Small intestine (tissue), 16 donors: ENCODE measurements at places on chromosomes 3 and 15. TPM values are rescaled to one million over a fixed set of nuclear protein-coding genes. Genes with fewer than 3 reads are reported as not detected.
A peak's percentile ranks its signal among the peaks of the same experiment; 100 is the strongest.

DNA sequence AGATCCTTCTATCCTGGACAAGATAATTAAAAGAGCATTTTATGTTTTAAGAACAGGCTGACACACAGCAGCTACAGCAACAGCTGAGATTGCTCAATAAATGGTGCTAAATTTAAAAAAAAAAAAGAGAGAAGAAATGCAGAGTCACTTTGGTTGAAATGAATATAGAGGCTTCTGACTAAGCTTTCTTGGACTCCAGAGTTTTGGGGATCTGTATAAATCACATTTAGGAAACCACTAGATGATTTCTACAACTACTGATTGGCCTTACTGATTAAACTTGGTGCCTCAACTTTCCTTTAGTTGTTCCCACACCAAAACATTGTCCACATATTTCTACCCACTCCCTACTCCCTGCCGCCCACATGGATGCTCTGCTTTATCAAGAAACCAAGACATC is 132.9 kb upstream of the ZBTB20 start:
- DNase-seq: no peak

DNA sequence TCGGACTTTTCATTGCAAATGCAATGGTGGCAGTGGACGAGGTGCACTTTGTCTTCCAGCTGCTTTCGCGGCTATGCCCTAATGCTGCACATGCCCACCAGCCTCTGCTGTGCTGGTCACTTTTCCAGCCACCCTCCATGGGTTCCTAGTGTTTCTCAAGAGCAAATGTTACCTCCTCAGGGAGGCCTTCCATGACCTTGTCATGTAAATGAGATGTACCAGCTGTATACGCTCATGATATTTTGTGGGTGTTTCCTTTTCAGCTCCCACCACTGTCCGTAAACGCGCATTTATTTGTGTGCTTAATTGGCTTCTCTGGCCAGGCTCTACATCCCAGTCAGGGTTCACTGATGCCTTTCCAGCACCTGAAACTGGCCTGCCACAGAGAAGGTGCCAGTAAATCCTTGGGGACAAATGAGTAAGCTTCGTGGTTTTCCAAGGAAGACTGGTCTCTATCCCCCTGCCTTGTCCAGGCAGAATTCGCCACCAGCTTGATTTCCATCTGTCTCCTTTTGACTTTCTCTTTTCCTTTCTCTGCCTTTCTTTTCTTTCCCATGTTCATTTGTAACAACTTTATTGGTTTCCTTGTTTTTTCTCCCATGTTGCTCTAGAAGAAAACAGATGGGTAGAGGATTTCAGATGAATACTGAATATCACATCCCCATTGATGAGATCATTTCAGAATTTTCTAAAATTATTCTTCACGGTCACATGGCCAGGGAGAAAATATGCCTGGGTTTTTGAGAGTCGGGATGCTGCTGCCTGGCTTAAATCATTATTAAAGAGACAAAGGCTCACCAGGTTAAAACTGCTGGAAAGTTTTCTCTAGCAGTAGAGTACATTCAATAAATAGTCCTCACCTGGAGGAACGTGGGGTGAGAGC is 82.5 kb downstream of the CHST2 start:
- DNase-seq: no peak

Gene CD96
- 3.8 TPM for polyA plus RNA-seq

Gene UBR1
- polyA plus RNA-seq: 17.7 TPM

DNA sequence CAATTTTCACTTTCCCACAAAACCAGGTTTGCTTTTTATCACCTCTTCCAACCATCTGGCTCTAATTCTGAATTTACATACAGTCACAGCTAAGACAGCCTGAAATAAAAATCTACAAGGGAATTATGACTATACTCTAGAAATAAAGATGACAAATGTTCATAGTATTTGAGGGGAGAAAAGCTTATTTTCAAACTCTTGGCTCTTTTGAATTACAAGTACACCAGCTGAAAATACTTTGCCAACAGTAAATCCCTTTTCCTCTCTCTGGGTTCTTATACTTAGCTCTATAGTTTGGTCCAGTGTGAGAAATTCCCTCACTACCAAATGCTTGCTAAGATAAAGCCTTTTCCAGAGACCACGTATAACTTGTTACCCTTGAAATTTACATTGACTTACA is 1037.9 kb downstream of the ROBO1 start:
- DNase-seq: no peak

Gene ELL3
- 27.9 TPM for polyA plus RNA-seq

- peak; percentile 1 for DNase-seq
Observed at GRCh38 chr3:95923496-95924210, 890.7 kb upstream of the EPHA6 start.

Gene TRAIP
- 1.4 TPM for polyA plus RNA-seq

- DNase-seq: no peak
Observed at GRCh38 chr3:67599821-67600220, 54.6 kb downstream of the SUCLG2 start.

- DNase-seq: no peak
Observed at GRCh38 chr3:135449046-135449445, 516.5 kb upstream of the PPP2R3A start.

DNA sequence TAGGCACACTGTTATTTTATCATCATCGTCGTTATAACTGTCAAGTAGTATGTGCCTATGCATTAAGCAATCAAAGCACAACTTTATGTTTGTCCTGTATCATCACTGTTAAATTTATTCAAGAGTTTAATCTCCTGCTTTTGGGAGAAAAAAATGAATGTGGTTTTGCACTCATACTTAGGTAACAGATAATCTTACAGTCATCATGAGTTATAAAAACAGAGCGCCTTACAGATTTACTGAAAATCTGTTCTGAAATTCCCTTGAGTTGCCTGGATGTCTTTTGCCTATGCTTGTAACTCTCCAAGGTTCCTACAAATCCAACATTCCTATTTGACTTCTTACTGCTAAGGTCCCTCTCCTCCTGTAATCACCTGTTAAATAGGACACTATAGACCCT is 307.3 kb downstream of the ZIC4 start:
- DNase-seq: no peak

DNA sequence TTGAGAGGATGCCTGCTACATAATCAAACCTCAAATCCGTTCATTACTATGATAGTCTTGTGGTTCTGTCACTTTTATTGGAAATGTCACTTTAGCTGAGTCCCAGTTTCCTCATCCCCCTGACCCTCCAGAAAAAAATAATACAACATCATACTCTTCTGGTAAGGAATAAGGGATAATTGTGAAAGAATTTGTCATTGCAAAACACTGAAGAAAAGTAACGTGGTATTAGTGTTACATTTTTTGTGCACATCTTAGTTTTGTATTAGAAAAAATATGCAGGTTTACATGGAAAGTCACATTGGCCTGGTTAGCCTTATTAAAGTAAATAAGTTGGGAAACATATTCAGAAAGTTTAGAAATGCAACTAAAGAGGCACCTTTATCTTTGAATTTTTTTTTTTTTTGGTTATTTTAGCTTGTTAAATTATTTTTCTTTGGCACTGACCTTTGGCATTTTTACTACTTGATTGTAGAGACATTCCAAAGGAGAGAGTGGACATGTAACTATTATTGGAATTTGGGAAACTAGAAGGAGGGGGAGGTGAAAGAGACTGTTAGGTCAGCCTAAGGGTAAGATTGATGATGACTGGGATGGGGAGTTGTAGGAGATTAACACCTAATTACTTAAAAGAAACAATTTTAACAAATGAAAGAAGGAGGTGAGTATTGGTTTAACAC is 462.2 kb upstream of the RARB start:
- DNase-seq: no peak

- DNase-seq: no peak
Observed at GRCh38 chr3:114892131-114892879, 254.8 kb downstream of the ZBTB20 start.

DNA sequence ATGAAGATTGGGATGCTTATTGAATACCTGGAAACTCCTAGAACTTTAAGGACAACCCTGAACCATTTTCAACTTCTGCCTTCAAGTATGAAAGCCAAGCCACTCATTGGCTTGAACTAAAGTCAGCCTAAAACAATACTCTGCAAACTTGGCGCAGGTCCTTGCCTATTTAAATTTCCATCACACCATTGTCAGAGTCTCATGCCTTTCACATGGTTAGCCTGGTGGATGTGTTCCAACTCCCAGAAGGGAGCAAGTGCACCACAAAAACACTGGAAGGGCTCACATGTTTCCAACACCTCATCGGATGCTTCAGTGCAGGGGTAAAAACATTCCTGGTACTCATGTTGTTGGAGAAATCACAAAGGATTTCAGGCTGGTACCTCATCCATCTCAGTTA is 511.6 kb upstream of the MDFIC2 start:
- DNase-seq: no peak

DNA sequence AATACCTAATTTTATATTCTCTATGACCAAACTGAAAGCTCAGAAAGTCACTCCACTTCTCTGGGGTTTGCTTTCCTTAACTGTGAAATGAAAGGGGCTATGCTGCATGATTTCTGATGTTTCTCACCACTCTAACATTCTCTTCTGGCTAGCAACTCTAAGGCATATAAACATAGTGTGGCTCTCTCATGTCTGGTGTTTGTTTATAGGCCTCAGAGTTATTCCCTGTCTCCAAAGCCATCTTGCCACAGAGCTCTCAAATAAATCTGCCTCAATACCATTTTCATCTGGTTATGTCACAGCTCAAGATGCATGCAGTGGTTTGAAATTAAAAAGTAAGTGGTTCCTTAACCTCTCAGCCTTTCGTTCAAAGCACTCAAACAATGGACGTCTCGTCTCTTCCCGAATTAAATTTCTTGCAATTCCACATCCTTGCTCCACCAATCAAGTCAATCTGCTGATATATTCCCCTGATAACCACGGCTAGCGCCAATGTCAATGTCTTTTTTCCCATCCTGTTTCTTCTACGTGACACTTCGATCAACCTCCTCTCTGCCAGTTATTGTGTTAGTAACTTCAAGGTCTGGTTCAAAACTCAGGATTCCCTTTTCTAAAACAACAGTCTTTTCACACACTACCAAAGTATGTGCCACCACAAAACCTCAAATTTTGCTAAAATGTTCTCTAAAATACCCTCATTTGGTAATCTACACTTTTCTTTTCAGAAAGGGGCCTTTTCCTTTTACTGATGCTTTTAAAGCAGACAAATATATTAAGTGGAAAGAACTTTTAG is 16.0 kb downstream of the TOMM70 start:
- no peak for DNase-seq

DNA sequence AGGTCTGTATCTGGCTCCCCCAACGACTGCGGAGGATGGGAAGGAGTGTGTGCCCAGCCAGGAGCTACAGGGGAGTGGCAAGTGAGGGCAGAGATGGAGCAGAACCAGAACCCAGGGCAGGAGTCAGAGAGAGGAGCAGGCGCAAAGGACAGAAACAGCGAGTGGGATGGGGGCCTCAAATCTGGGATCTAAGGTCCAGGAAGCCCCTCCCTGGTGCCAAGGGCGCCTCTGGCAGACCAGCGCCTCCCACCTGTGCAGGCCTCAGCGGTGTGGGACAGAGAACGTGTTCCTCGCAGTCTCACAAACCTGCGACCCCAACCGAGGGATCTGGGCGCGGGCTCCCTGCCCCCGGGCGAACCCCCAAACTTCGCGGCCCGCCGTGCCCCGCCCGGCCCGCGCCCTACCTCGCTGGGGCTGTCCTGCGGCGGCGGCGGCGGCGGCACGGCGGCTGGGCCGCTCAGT is 301 bp downstream of the PCBP4 start:
- no peak for DNase-seq

DNA sequence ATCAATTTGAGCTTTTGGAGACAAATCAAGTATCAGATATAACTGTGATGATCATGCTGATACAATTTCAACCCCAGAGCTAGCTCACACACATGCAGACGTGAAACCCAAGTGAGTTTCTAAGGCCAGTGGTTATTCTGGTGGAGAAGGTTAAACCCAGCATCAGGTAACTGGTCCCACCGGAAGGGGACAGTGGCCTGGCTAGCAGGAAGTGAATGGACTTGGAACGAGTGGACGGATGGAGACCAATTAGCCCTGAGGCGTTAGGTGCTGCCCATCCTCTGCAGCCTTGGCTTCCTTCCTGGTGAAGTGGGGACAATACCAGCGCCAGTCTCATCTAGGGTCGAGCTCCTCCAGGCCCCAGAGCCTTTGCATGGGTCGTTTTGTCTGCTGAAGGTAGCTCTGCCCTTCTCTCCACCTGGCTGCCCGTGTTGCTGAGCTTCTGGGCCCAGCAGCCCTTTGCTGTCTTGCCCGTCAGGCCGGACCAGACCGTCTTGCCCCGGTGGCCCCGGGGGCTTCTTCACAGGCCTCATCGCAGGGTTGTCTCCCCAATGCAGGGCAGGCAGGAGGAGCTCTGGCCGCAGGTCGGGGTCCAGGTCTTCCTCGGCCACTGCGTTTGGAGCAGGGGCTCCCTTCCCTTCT is 915 bp upstream of the KCTD6 start:
- no peak for DNase-seq

Gene GP9
- 0.06 TPM for polyA plus RNA-seq

Gene ENTPD3
- polyA plus RNA-seq: not detected

GRCh38 chr3:77536038-77536775 is 496.3 kb downstream of the ROBO2 start:
- DNase-seq: no peak

- no peak for DNase-seq
Observed at GRCh38 chr3:61638741-61639140, 77.4 kb downstream of the PTPRG start.

DNA sequence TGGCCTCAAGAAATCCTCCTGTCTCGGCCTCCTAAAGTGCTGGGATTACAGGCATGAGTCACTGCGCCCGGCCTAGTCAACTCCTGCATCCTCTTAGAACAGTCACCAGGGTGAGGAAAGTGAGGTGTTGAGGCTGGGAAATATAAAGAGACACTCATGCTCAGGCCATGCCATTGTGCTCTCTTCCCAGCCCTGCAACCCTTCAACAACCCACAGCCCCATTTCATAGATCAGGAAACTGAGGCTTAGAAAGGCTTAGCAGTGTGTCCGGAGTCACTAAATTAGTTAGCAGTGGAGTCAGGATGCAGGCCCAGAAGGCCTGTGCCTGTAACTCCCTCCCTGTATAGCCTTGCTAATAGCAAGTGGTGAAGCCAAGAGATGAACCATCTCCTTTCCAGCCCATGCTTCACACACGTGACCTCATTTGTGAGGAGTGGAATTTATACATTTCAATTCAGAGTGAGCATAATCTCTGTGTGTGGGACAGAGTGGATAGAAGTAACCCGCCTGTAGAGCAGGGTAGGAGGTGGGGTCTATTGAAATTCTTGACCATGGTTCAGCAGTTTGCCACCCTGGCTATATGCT is 51.7 kb upstream of the USP3 start:
- DNase-seq: no peak

DNA sequence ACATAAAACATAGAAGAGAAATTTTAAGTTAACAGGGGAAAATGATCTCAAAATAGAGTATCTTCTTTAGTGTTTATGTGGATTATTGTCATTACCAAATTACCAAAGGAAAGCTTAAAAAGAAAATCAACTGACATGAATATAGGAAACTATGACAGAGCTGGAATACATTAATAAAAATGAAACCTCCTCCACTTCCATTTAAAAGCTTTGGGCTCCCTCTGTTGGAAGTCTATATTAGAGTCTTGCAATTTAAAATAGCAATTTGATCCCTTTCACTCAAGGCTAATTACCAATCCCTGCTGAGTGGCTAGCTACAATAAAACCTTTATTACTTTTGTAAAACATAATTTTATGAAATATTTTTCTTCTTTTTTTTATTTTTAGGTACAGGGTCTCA is 61.4 kb upstream of the IMPG2 start:
- DNase-seq: peak; percentile 41

- peak; percentile 67 for DNase-seq
Observed at GRCh38 chr15:74725225-74725774, at the start of gene CYP1A1. CYP1A1 (minus strand) TSS chr15:74725528; CDS start chr15:74723097, 2,431 bp downstream.

Gene EOGT
- polyA plus RNA-seq: 7.8 TPM

Gene SPTBN5
- polyA plus RNA-seq: 1.6 TPM

Gene DVL3
- polyA plus RNA-seq: 35.6 TPM

Gene SLC2A2
- 58.9 TPM for polyA plus RNA-seq

GRCh38 chr15:35842631-35843030 is 296.7 kb upstream of the DPH6 start:
- DNase-seq: no peak

Gene AP3S2
- polyA plus RNA-seq: 24.9 TPM
